ENCODE measurements at places on chromosomes 11 and 22.

- DNase-seq: no peak
Measured at GRCh38 chr22:23777776-23778576, 5.3 kb downstream of the MMP11 start.

DNA sequence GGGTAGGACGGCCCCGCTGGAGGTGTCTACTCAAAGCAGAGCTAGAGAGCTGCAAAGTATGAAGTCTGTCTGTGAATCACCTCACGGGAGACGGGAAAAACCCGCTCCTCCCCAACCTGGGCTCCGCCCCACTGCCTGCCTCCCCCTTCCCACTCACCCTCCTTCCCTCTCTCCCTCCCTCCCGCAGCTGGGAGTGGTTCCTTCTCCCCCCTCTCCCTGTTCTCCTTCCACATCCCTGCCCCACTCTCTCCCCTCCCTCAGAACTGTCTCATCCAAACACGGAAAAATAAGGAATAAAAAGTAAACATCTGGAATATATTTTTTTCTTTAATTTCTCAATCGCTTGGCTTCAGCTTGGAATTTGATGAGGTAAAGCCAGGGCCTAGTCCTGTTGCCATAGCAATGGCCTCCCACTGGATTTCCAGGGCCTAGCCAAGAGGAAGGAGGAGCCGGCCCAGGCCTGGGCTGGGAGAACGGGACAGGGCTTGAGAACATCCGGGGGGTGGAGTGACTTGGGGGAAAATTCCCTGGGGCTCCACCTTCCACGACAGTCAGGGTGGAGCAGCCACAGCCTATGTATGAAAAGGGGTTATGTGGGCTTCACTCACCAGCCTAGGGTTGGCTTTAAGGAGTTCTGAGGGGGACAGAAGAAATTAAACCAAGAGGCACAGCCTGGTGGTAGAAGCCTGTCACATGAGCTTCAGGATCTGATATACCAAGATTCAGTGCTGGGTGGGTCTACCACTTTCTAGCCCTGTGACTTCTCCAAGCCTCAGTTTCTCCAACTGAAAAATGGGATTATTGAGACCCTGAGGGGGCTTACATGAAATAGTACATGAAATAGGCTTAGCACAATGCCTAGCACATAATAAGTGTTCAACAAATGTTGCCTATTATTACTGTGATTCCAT lies 2.2 kb downstream of the TNKS1BP1 start:
- DNase-seq: no peak

GRCh38 chr11:59574467-59574866 lies 41.1 kb downstream of the OSBP start:
- DNase-seq: no peak

DNA sequence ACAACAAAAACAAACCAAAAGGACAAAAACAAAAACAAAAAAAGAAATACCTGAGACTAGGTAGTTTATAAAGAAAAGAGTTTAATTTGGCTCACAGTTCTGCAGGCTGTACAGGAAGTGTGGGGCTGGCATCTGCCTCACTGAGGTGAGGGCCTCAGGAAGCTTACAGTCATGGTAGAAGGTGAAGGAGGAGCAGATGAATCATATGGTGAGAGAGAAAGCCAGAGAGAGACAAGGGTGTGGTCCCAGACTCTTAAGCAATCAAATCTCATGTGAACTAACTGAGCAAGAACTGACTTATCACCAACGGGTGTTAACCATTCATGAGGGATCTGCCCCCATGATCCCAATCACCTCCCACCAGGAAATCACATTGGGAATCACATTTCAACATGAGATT lies 58.8 kb upstream of the ZBED5 start:
- DNase-seq: no peak

DNA sequence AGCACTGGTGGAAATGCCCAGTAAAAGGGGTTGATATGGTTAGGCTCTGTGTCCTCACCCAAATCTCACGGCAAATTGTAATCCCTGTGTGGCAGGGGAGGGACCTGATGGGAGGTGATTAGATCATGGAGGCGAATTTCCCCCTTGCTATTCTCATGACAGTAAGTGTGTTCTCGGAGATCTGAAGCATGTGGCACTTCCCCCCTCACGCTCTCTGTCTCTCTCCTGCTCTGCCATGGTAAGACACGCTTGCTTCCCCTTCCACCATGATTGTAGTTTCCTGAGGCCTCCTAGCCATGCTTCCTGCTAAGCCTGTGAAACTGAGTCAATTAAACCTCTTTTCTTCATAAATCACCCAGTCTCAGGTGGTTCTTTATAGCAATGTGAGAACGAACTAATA lies 37.4 kb downstream of the PACSIN2 start:
- DNase-seq: no peak

GRCh38 chr11:2271077-2271326 lies 614 bp upstream of the ASCL2 start:
- DNase-seq: peak; percentile 68

- DNase-seq: no peak
Measured at GRCh38 chr22:37241351-37242142, 2.5 kb downstream of the RAC2 start.

- peak; percentile 13 for DNase-seq
Measured at GRCh38 chr11:63767565-63768236, 874 bp downstream of the ZFTA start.

DNA sequence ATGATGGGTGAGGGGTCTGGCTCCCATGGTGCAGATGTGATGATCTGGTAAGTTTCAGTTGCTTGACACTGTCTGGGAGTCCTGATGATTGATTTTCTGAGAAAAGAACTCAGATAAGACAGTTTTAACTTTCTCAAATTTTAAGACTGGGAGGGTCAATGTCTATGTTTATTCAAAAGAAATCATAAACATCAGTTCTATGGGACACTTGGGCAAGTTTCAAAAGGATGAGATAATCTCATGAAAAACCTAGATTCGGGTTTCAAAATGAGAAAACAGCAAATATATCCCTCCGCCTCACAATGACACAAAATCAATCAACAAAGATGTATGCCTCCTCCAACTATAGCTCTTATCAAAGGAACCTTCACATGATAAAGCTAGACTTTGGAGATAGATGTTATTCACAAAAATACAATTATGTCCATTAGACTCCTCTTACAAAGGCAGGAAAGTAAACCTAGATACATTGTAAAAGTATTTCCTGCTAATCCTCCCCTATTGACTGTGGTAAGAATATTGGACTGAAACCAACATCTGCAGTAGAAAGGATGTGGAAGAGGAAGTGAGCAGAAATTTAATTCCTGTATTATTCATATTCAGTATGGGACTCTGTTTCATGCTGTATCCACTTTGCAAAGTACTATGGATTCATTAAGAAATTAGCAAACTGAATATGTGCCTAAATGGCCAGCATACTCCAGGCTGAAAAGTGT lies 21.6 kb downstream of the SVIP start:
- DNase-seq: no peak

GRCh38 chr11:6626971-6627761 lies 7.9 kb upstream of the TPP1 start:
- DNase-seq: no peak

DNA sequence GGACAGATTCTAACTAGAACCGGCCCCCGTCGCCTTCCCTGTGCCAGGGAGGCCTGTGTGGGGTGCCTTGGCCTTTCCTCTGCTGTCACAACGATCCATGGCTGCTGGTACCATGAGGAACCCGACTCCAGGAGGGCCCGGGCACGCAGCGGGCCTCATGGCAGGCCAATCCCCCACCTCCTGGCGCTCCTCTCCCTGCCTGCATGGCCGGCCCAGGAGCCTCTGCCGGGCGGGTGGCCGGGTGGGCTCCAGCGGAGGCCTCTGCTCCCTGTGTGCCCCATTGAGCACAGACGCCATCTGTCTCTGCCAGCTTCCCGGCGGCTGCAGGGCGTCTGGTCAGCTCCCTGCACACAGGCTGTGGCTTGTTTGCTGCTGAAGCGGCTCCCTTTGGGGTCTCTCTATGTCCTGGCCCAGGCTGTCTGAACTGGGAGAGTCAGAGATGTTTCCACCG lies 86.5 kb downstream of the MYEOV start:
- DNase-seq: no peak

DNA sequence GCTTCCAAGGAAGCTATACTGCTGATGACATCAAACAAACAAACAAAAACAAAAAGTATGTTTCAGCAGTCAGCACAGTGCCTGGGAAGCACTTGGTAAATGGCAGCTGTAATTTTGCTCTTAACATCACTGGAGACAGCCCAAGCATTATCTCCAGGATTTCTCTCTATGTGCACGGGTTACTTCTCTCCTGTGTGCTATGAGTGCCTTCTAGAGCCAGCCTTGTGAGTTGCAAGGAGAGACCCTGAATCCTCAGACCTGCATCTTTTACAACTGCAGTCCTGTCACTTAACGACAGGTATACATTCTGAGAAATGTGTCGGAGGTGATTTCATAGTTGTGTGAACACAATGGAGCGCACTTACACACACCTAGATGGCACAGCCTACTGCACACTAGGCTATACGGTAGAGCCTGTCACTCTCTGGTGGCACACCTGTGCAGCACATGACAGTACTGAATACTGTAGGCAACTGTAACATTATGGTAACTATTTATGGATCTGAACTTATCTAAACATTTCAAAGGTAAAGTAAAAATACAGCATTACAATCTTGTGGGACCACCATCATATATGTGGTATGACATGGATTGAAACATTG lies 662.5 kb upstream of the B3GAT1 start:
- DNase-seq: no peak

- DNase-seq: no peak
Measured at GRCh38 chr11:17408026-17408425, 19.6 kb upstream of the KCNJ11 start.

GRCh38 chr11:93623179-93623578 lies 38.3 kb upstream of the CEP295 start:
- DNase-seq: no peak

GRCh38 chr22:50310031-50310722 lies 2.7 kb upstream of the PLXNB2 start:
- no peak for DNase-seq

DNA sequence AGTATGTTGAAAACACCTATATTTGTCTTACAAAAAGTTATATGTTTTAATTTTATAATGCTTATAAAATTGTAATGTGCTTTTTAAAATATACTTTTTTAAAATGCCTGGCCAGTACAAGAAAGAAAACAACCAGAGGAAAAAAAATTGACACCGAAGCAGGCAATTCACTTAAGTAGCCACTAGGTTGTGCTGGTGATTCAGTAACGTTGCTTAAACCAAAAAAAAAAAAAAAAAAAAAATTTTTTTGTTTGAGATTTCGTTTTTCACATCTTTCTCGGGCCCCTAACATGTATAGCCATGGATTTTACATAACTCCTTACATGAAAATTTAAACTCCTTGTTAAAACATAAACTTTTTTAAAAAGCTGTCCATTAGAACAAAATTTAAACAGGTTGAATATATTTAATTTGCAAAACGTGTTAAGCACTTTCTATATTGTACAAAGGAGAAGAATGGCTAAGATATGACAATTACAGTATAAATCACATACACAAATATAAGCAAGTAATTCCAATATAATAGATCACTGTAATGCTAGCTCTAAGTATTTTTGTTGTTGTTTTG lies 9.2 kb downstream of the OR8B4 start:
- no peak for DNase-seq

DNA sequence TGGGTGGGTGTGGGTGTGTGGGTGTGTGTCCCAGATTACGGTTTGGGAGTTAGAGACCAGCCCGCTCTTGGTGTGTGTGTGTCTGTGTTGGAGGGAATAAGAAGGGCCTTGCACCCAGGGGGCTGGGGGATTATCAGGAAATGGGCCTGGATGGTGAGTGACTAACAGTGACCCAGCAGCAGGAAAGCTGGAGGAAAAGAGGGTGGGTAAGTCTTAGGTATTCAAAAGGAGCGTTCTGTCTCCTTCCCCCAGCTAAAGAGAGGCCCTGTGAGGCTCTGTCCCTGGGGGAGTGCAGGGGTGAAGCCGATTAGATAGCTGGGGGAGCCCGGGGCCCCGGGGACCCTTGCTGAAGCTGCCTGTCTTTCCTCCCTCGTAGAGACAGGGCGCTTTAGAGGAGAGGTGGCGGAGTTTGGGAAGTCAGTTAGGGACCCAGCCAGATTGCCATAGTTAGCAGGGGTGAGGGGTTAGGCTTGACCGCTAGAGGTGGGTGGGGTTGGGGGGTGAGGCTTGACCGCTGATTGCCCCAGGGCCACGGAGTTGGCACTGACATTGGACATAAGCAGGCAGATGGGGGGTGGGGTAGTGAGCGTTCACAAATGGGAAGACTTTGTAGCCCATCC lies 1.5 kb downstream of the OAF start:
- DNase-seq: no peak

GRCh38 chr11:62830904-62831519 lies 839 bp downstream of the STX5 start:
- no peak for DNase-seq

- no peak for DNase-seq
Measured at GRCh38 chr11:111982541-111983186, 42.5 kb upstream of the DLAT start.

GRCh38 chr11:38095268-38095667 lies 1497.2 kb upstream of the RAG2 start:
- no peak for DNase-seq

GRCh38 chr11:109769858-109770257 lies 323.3 kb upstream of the ZC3H12C start:
- DNase-seq: no peak

GRCh38 chr11:45879803-45880686 lies 5.4 kb upstream of the MAPK8IP1 start:
- no peak for DNase-seq

GRCh38 chr11:93500759-93501158 lies 42.4 kb downstream of the SMCO4 start:
- no peak for DNase-seq

- DNase-seq: no peak
Measured at GRCh38 chr11:126136507-126136906, 73.8 kb upstream of the CDON start.

DNA sequence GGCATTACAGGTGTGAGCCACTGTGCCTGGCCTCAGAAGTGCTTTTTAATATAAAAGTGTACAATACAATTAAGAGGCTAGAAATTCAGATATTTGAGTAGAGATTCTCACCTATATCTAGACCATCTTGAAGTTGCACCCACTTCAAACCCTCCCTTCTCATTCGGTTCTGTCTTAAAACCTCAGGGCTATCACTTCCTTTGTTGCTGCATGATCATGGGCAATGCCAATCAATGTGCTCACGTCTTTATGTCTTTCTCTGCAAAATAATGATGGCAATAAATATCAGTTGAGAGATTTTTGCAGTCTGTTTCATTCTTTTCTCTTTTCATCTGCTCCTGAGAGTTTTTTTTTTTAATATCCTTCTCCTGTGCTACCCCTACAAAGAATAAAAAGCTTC lies 9.3 kb upstream of the NUP160 start:
- no peak for DNase-seq

DNA sequence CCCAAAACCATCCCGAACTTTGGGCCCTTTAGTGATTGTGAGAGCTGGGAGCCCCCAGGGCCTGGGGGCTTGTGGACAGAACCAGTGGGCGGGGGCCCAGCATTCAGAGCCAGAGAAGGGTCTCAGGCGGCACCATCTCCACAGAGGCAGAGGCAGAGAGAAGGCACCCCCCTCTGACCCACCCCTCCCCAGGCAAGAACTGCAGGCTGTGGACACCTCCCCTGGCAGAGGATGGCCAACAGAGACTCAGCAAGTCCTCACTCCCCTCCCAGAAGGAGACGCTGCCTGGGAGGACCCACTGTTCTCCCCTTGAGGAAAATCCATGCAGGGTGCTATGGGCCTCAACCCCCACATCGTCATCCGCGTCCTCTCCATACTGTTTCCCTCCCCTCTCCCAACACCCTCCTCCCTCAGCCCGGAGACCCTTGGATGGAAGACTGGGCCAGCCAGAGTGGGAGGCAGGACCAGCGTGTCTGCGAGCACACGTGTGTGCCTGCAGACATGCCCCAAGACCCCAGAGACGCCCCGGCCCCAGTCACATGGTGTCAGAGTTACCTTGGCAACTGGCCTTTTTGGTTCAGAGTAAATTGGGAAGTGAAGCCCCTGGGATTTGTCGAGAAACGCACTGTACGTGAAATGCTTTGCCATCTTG lies 42.6 kb downstream of the KCNC1 start:
- no peak for DNase-seq

All from stimulated activated CD8-positive, alpha-beta memory T cell treated with anti-CD3 and anti-CD28 coated beads, Interleukin-12 subunit alpha, Interleukin-12 subunit beta, amount 100 ng/mL, for 4 hours (primary cell).